ENCODE measurements at places on chromosomes 7 and 10. TPM values are rescaled to one million over a fixed set of nuclear protein-coding genes. Genes with fewer than 3 reads are reported as not detected.

Gene GNAI1
- 48.1 TPM for total RNA-seq

Gene SH2B2
- total RNA-seq, result 0.44 TPM

Gene PHKG1
- not detected for total RNA-seq

DNA sequence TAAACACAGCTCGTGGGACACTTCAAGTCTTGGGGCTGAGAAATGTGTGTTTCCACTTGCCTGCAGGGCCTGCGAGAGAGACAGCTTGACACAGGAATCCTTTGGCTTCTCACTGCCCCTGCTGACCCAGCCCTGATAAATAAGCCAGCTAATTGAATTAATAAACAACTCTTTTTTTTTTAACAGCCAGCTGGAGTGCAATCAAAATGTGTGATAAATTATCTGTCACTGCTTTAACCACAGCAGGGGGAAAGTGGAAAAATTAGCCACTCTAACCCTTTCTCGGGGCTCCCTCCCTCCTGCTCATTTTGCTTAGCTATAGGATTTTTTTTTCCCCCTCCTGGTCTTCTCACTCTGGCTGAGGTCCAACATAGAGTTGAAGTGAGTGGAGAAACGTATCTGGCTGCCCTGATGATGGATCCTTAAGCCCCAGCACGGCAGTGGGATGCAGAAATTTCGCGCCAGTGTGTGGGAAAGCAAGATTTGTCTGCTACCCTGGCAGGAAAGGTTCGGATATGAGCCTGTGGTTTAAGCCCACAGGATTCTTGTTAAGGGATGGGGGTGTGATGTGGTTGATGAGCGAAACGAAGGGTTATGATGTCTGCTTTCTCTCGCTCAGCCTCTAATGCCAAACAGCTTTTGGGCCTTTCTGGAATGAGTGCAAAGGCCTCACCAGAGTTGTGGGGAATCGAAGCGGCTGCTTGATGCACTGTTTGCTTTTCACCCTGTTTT lies 173.8 kb downstream of the TRIL start:
- DNase-seq, result no peak

DNA sequence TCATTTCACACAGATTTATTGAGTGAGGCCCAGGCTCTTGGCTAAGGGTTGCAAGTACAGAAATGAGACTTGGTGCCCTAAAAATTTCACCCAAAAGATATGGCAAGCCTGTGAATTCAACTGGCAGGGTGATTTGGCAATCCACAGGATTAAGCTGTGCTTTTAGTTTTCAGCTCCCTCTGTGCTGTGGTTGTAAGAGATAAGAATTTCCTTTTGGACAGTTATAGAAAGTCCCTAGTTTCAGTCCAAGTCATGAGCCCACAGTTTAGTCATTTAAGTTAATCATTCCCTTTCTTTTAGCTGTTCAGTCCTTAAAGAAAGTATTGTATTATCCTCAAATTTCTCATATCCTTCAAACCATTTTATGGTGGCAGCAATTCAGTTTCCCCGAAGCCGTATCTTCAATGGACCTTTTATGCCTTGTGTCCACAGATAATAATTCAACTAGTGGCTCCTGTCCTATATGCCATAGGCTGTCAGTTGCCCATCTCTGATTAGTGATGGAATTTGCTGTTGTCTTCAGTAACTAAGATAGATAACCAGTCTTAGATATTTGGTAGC lies 73.4 kb upstream of the NAMPT start:
- no peak for DNase-seq

DNA sequence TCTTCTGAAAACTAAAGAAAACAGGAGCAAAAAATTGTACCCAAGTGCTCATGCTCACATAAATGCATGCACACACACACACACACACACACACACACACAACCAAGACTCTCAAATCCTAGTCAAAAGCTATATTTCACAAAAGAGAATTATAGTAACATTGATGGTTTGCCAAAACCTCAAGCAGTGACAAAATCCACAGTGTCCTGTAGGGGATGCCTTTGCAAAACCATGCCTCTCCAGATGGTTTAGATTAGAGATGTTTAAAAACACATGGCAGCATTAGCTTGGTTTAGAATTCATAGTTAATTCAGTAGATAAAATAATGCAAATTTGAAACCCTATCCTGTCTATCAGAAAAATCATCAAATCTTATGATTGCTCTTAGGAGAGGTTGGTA lies 232.2 kb downstream of the DYNC1I1 start:
- peak; percentile 9 for DNase-seq

DNA sequence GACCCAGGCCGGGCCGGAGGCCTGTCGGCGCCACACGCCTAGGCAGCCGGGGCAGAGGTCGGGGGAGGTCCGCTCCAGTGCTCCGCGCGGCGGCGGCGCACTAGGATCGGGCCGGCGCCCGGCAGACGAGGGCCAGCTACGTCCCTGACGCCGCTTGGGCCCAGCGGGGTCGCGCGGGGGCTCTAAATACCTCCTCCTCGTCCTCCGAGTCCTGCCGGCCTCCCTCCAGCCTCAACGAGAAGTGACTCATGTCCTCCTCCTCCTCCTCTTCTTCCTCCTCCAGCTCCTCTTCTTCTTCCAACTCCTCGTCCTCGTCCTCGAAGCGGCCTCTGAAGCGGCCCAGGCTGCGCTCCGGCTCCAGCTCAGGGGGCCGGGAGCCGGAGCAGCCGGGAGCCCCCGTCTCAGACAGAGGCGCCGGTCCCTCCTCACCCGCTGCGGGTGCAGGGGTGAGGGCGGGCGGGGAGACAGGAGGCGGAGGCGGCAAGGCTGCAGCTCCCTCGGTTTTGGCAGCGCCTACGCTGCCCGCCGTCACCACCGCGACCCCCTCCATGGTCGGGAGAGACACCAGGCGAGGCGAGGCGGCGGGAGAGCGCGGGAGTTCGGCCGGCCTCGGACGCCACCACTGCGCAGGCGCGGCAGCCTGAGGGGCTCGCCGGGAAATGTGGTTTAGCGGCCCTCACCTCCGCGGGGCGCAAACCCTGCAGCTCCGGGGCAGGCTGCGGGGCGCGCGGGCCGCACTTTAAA lies at the start of gene PCGF6:
Gene PCGF6 (minus strand): TSS at position 624 of the 744 bp plus-strand sequence. CDS start 74 bp downstream, at position 550.
- DNase-seq, result peak; percentile 77

DNA sequence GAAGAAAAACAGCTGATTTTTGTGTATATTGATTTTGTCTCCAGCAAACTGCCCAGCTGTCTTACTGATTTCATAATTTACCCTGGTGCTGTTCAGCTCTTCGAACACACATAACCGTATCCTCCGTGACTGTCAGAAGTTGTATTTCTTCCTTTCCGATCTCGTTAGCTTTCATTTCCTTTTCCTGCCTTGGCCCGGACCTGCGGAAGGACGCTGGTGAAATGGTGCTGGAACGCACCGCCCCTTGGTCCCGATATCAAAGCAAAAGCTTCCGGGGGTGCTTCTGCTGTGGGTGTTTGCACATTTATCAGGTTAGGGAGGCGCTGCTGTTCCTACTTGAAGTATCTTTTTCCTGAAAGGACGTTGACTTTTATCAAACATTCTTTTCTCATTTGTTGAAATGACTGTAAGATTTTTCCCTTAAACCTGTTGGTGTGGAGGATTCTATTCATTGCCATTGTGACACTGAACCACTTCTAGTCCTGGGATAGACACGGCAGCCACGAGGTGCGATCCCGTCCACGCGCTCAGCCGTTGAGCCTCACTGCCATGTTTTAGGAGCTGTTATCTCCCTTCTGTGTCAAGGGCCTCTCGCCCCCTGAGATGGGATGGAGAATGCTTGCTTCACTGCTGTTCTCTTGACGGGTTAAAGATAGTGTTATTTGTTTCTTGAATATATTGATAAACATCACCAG lies 72.6 kb downstream of the FOXL3 start:
- DNase-seq, result no peak

Measured in M059J (cell line).